HS-5 (cell line): ENCODE measurements at places on chromosomes 6 and 20.

DNA sequence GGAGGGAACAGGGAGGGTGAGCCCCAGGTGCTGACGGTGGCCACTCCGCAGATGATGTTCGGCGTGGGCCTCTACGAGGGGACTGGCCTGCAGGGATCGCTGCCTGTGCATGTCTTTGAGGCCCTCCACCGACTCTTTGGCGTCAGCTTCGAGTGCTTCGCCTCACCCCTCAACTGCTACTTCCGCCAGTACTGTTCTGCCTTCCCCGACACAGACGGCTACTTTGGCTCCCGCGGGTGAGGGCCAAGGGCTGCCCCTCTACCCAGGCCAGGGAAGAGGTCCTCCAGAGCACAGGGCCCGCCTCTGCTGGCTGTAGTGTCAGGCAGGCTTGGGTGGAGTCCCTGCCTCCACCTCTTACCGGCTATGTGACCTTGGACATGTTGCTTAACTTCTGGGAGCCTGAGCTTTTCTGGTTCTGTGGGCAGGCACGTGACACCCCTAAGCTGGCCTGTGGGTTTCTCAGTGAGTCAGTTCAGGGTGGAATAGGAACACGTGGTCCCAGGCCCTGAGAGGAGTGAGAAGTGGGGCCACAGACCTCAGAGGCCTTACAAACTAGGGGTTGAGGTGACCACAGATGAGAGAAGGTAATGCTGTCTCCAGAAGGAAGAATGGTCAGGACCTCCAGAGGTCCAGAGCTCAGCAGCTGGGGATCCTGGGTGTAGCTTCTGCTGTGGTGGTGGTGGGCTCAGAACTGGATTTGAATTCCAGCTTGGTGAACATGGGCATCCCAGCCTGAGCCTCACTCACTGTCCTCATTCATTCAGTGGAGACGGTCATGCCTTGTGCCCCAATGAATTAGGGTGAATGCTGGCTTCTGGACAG is 11.9 kb downstream of the PCIF1 start:
- no peak for DNase-seq

DNA sequence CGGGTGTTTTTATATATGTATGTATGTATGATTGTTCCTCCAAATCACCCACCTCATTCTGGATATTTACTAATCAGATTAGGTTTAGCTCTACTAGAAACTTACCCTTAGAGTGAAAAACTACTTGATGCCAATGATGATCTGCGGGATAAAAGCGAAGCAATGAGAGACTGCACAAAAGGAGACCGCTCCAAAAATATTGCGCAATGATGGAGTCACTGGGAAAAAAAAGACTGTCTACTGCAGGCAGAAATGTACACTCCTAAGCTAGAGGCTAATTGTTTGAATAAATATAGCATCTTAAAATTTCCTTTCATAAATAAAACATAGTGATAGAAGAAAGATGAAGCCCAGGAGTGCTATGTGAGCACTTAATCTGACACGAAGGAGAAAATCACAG is 7.3 kb downstream of the RAB32 start:
- no peak for DNase-seq

GRCh38 chr6:134233180-134233955 is 84.5 kb downstream of the SGK1 start:
- no peak for DNase-seq

DNA sequence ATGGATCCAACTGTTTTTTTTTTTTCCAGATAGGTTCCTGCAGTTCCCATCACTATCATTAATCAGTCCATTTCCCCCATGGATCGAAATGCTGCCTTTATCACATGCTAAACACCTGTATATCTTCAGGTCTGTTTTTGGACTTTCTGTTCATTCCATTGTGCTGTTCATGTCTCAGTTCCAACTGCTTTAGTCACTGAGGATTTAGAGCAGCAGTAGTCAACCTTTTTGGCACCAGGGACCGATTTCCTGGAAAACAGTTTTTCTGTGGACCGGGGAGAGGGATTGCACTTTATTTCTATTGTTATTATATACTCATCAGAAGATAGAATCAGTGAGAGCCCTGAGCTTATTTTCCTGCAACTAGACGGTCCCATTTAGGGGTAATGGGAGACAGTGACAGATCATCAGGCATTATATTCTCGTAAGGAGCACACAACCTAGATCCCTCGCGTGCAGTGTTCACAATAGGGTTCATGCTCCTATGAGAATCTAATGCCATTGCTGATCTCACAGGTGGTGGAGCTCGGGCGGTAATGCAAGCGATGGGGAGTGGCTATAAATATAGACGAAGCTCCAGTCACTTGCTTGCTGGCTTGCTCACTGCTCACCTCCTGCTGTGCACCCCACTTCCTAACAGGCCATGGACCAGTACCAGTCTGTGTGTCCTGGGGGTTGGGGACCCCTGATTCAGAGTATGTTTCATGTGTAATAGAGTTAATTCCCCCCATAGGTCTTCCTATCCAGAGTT is 46.0 kb downstream of the CAP2 start:
- no peak for DNase-seq

DNA sequence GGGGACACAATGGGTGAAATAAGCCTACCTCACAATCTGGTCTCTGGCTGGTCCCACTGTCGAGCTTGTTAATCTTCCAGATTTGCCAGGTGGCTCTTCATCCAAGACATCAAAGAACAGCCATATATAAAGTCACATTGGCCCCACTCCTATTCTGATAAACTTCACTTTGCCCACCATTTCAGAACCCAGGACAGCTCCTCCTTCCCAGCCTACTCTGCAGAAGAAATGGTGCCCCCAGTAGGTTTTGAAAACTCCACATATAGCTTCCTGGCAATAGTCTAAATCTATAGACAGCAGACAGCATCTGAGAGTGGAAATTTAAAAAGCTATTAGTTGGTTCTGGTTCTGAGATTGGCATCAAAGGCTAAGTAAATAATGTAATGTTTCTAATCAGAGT is 143.1 kb upstream of the PCSK2 start:
- DNase-seq = no peak

GRCh38 chr20:25238319-25239037 is 9.4 kb upstream of the PYGB start:
- no peak for DNase-seq

DNA sequence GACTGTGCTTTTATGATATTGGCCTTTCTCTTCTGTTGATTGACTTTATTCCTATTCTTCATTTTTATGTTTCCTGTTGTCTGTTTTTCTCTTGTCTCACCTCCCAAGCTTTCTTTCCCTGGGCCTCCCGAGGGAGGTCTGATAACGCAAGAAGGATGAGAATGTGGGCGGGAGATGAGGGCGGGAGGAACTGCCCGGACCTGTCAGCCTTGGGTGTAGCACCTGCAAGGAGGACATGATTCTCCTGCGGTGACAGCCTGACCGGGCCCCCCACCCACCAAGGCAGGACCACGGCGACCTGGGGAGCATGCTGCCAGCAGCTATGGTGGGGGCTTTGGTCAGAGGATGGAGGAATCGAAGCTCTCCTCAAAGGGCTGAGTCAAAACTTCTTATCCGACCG is 86.9 kb downstream of the PLEKHG1 start:
- DNase-seq = no peak

- no peak for DNase-seq
Measured at GRCh38 chr6:134626086-134626485, 308.2 kb upstream of the SGK1 start.

GRCh38 chr20:40848526-40848925 is 159.5 kb upstream of the MAFB start:
- DNase-seq = no peak

DNA sequence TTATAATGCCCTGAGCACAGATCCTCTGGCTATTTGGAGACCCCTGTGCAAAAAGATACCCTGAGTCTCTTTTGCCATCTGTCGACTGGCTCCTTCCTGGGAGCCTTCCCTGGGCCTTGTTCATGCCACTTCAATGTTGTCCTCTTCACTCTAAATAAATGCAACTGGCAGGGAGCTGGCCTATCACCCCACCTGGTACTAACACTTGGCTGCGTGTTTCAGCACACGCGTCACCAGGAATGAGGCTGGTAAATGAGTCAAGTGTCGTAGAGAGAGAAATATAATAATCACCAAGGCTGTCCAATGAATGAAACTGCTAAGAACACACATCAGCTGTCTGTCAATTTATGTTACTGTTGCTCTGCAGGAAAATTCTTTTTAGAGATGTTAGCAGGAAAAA is 374.6 kb upstream of the JARID2 start:
- DNase-seq = no peak

GRCh38 chr20:8853805-8854338 is 215.0 kb upstream of the PLCB4 start:
- DNase-seq = peak; percentile 73

DNA sequence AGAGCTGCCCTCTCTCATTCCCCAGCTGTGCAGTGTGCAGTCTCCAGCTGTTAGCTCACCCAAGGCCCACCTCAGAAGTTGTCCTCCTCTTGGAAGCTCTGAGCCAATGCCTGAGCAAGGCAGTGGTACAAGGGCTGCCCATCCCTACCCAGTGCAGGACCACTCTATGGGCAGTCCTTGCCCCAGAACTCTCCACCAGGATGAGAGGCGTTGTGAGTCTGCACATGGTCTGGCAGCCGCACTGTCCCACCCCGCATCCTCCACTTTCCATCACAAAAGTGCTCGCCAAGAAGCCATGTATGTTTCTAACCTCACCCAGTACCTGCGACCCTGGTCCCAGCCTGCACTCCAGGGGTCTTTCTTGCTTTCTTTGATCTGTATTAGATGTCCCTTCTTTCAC is 175.1 kb upstream of the PMEPA1 start:
- DNase-seq = no peak

DNA sequence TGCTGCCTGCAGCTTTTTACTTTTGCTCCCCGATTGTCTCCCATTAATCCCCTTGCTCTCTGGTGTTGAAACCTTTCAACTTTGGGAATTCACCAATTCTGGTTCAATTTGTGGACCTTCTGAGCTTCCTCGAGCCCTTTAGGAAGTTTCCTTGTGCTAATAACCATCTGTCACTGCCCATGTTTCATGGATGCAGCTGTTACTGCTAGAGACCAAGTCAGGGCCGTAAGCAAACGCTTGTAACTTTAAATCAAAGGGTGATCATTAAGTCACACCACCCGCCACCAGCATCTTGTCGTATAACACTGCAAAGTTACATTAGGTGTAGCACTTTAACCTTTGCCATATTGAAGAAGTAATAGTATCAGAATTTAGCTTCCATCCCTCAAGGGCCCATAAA is 268.3 kb upstream of the SASH1 start:
- DNase-seq = no peak
